ENCODE measurements at places on chromosomes 7 and 10. TPM values are rescaled to one million over a fixed set of nuclear protein-coding genes. Genes with fewer than 3 reads are reported as not detected.

The C7orf33 gene
- not detected for total RNA-seq

The MYOZ1 gene
- 8.7 TPM for total RNA-seq

The BHLHA15 gene
- not detected for total RNA-seq

The GPR146 gene
- total RNA-seq, result 12.6 TPM

The PIK3AP1 gene
- 2.8 TPM for total RNA-seq

The STEAP1B gene
- 0.92 TPM for total RNA-seq

The PDZD8 gene
- 27.9 TPM for total RNA-seq

The IFIT1B gene
- total RNA-seq, result 0.81 TPM

The FAM25A gene
- total RNA-seq, result not detected

The NPTX2 gene
- total RNA-seq, result 0.43 TPM

The SKAP2 gene
- total RNA-seq, result 4.3 TPM

The PPP1R3C gene
- total RNA-seq, result 212 TPM

The FOXI2 gene
- 0.24 TPM for total RNA-seq

The ICA1 gene
- 76.0 TPM for total RNA-seq

The CTBP2 gene
- 35.9 TPM for total RNA-seq

The IFIT5 gene
- total RNA-seq, result 11.5 TPM

The KCNH2 gene
- 61.9 TPM for total RNA-seq

The OR6B1 gene
- not detected for total RNA-seq

The PLXNA4 gene
- 12.8 TPM for total RNA-seq

The MMD2 gene
- not detected for total RNA-seq

The FAM180A gene
- 25.1 TPM for total RNA-seq
